ENCODE measurements at places on chromosomes 3 and 15. TPM values are rescaled to one million over a fixed set of nuclear protein-coding genes. Genes with fewer than 3 reads are reported as not detected.

- no peak for DNase-seq
These were observed 2.1 kb downstream of the CCDC51 start for GRCh38 chr3:48437812-48438211.

- DNase-seq, result no peak
These were observed 51.3 kb downstream of the MYLK start for GRCh38 chr3:123832692-123833397.

- no peak for DNase-seq
These were observed 245.7 kb downstream of the SV2B start for GRCh38 chr15:91345736-91346135.

DNA sequence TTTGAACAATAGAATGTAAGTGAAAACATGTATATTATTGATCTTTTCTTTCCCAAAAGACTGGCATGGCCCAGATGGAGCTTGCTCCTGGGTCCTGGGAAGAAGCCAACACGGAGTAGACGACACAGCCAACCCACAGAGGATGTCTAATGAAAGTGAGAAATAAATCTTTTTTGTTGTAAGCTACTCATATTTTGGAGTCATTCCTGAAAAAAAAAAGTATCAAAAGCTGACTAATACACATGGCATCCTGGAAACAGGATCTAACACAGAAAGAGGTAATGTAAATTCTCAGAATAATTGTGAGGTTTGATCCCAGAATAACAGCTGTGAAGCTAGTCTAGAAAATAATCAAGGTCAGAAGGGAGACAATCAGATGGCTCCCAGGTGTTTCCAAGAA, 12.6 kb upstream of the FRMD5 start:
- no peak for DNase-seq

Gene IQCH
- polyA plus RNA-seq, result 8.5 TPM
